ENCODE measurements at places on chromosomes 4 and X.

GRCh38 chrX:24266996-24267395 is 46.9 kb downstream of the SUPT20HL2 start:
- no peak for DNase-seq

- DNase-seq, result no peak
These were observed 186.8 kb downstream of the NWD2 start for GRCh38 chr4:37431417-37431743.

- DNase-seq, result no peak
These were observed 7.6 kb downstream of the SLC2A9 start for GRCh38 chr4:10013722-10014121.

GRCh38 chrX:45164021-45164621 is 36.6 kb downstream of the DIPK2B start:
- DNase-seq, result no peak

All from T-helper 9 cell (primary cell).